ENCODE measurements at places on chromosomes 12 and 14.
A peak's percentile ranks its signal among the peaks of the same experiment; 100 is the strongest.

DNA sequence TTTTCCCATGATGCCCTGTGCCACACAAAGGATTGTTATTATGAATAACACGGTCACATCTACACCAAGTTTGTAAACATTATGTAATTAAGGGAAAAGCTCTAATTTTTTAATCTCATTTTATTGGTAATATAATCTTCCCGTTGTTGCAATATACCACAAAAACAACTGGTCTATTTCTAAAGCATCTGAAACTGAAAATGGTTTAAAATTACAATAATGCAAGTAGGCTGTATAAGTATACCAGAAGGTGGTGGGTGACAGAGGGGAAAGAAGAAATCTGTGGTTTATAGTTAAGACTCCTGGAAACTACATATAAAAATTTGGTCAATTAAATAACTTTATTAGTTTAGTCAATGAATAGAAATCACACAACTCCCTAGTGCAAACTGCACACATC is 5.2 kb downstream of the DDHD1 start:
- DNase-seq: no peak

DNA sequence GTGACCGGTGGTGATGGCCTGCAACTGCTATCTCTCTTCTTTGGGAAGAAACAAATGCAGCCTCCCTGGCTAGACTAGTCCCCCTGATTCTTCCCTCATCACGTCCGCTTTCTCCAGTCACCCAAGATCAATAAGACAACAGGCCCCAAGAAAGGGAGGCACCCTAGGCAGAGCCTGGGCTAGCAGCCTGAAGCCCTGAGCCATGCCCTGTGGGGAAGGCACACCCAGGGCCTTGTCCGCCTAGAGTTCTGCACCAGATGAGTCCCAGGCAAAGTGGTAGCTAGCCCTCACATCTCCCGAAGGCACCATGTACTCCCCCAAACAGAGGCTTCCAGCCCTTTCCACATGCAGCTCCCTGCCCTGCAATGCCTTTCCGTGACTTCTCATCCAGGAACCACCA is 35.1 kb downstream of the CAMKK2 start:
- no peak for DNase-seq

GRCh38 chr12:70617450-70617849 is 19.8 kb downstream of the PTPRB start:
- no peak for DNase-seq

GRCh38 chr14:50997712-50998111 is 53.4 kb upstream of the PYGL start:
- DNase-seq: no peak

DNA sequence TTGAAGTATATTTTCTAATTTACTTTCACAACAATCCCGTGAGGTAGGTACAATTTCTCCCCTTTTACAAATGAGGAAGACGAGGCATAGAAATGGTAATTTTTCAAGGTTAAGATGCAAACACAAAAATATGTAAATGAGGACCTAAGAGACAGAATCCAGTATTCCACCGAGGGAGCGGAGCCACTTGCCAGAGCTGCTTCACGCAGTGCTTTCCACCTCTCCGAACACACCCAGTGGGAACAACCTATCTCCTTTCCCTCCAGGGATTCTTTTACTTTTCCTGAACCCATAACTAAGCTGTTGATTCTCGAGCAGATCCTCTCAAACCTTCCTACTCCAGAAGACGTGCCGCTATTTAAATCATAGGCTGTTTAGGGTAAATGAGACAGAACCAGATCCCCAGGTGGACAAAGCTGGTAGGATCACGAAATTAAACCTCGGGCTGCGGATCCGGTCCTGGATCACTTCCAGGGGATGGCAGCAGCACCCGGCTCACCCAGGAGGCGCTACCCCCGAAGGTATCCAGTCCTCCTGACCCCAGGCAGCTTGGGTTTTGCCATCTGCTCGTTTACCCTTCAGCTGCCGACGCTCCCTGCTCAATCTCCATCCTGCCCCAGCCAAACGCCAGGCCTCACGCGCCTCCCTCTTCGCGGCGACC is 1.5 kb downstream of the DDHD1 start:
- peak; percentile 38 for DNase-seq

DNA sequence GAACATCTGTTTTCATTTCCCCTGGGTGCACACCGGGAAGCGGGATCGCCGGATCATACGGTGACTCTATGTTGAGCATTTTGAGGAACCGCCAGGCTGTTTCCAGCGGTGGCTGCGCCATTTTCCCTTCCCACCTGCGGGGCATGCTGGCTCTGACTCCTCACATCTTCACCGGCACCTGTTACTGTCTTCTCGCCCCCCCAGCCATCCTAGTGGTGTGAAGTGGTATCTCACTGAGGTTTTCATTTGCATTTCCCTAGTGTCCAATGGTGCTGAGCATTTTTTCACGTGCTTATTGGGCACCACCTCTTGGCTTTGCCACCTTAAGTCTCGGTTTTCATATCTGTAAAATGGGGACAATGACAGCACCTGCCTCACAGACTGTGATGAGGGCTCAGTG is 44.1 kb upstream of the EML1 start:
- DNase-seq: no peak

DNA sequence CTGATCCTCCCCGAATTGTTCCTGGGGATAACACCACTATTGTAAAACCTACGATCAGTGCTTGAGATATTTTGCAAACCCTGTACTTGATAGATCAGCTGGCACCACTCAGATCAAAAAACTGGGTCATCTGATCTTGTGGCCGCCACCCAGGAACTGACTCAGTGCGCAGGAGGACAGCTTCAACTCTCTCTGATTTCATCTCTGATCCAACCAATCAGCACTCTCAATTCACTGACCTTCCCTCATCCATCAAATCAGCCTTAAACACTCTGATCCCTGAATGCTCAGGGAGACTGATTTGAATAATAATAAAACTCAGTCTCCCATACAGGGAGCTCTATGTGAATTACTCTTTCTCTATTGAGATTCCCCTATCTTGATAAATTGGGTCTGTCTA is 4.2 kb upstream of the XPOT start:
- DNase-seq: no peak

GRCh38 chr14:64573109-64573508 is 23.3 kb downstream of the PPP1R36 start:
- no peak for DNase-seq

- no peak for DNase-seq
Measured at GRCh38 chr12:5665615-5666014, 233.7 kb downstream of the NTF3 start.

All from tibial nerve (tissue), 4 donors.